ENCODE measurements at places on chromosomes 1 and 21.

DNA sequence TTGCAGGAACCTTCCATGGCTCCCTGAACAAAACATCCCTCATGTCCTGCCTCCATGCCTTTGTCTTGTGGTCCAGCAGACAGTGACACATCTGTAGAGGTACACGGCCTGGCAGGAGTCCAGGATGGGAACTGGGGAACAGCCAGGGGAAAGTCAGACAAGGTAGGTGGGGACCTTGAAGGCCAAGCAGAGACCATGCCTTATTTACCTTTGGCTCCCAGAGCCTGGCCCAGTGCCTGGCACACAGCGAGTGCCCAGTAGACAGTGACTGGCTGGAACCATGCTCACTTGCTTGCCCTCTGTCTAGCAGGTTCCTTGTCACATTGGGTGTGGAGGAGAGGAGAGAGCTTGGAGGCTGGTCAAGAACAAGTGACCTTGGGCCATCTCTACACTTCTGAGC lies 81.0 kb downstream of the BCAR3 start:
- no peak for DNase-seq

DNA sequence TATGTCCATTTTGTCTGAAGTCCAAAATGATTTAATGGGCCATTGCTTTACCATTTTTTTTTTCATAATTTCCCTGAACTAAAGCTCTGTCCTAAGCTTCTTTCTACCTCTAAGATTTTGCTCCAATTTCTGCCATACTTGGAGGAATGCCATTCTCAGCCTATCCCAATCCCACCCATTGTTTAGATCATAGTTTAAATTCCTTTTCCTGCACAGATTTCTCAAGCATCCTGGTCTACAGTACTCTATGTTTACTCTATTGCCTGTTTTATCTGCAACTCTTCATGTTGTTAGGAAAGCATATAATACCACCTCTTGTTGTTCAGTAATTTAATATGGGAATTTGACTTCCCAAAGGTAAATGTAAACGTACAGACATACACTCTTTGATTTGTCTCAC lies 30.8 kb downstream of the ADAMTS1 start:
- no peak for DNase-seq

DNA sequence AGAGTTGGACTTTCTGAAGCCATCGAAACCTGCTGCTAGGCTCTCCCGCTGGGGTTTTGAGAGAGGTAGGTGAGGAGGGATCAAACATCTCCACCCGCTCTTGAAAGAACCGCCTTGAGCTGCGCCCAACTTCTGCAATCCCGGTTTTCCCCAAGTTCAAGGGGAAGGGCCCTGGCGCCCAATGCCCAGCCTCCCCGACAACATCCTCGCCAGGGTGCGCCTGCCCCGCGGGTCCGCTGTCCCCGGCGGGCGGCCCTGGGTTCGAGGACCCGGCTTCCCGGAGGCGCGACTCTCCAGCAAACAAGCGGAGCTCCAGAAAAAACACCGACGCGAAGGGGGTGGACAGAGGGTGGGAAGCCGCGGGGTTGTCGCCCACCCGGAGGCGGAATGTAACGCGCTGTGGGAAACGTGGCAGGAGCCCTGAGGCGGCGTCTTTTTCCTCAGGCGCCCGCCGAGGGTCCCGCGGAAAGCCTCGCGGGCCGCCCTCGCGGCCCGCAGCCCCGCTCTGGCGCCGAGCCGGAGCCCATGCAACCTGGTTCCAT lies 607 bp downstream of the BTG3 start:
- no peak for DNase-seq

DNA sequence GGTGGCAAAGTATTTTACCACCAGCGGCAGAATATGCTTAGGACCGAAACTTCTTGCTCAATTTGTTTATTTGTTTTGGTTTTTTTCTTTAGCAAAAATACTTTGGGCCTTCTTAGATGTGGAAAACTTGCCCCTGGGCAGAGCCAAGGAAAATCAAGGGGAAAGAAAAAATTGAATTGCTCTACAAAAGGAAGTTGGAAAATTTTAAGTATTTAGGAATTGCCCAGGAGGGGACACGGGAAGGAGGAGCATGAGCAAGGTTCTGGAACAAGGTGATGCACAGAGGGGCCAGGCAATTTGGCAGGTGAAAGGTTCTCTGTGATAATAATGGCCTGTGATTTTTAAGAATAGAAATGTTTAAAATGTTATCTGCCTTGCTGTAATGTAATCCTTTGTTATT lies 28.6 kb downstream of the SGIP1 start:
- DNase-seq: no peak

DNA sequence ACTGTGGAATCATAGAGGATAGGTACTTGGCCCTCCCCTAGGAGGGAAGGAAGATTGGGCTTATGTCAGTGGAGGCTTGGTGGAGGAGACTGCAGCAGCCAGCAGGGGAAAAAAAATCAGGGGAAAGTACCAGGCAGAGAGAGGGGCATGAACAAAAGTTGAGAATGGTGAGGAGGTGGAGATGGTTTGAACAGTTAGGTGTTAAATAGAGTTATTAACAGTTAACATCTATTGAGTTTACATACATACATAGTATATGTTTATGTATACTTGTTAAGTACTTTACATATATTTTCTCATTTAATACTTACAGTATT lies 136.5 kb upstream of the HNRNPU start:
- no peak for DNase-seq

GRCh38 chr1:19680644-19681043 lies 16.0 kb downstream of the HTR6 start:
- DNase-seq: no peak

GRCh38 chr1:22169816-22170215 lies 26.9 kb upstream of the WNT4 start:
- no peak for DNase-seq

- DNase-seq: no peak
Observed at GRCh38 chr1:171515741-171516140, 30.4 kb downstream of the PRRC2C start.

GRCh38 chr1:151867765-151868411 lies 14.4 kb upstream of the THEM5 start:
- DNase-seq: no peak

DNA sequence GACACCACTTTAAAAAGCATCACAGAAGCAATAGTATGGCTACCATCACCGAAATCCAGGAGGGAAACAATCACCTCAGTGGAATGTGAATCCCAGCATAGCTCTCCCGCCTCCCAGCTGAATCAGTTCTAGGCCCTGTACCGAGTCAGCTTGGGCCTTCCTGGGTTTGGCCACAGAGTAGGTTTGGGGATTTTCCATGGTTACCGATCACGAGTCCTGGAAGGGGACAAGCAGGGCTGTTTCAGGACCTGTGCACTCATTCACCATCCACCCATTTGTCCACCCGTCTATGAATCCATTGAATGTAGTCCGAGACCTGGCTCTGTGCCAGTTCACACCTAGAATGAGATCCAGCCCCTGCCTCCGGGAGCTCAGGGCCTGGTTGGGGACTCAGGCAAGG lies 94.2 kb downstream of the ARHGEF10L start:
- no peak for DNase-seq

DNA sequence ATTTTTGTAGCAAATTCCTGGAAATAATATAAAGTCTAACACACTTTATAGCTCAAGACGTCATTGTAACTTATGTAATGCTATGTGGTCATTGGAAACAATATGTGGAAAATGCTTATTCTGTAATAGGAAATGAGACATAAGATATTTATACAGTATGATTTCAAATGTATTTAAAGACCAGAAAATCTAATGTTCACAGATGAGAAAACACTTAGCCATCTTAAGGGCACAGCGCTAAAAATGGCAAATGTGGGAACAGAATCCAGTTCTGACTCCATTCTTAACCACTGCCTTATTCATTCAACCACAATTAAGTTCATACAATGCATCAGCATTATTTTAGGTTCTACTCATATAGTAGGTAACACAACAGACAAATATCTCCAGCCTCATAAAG lies 12.5 kb downstream of the CSDE1 start:
- no peak for DNase-seq

GRCh38 chr1:175891783-175892309 lies 148.5 kb upstream of the TNR start:
- DNase-seq: no peak

- no peak for DNase-seq
Observed at GRCh38 chr1:114272593-114272992, 118.9 kb upstream of the SYT6 start.

DNA sequence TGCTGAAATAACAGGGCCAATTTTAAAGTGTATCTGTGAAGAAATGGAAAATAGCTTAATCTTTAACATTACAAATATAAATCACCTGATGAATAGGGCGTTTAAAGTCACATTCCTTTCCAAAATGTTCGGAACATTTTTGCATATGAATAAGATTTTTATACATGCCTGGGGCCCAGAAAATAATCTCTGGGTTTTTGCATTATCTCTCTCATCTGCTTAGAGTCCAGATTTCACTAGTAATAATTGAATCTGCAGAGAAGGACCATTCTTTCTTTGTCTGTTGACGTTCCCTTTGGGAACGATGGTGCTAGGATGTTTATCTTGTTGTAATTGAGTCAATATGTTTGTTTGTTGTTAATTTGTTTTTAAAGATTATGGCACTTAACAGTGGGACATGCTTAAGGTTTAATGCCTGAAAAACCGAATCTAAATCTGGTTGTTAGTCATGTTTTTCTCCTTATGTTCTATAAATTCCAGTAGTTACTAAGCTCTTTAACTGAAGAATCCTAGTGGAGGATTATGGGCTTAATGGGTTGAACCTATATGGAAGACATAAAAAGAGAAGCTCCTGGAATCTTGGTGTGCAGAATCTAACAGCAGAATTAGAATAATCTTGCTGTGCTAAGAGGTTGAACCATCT lies 140.6 kb downstream of the VPS13D start:
- no peak for DNase-seq

GRCh38 chr1:17890056-17890814 lies 135.1 kb downstream of the ACTL8 start:
- no peak for DNase-seq

DNA sequence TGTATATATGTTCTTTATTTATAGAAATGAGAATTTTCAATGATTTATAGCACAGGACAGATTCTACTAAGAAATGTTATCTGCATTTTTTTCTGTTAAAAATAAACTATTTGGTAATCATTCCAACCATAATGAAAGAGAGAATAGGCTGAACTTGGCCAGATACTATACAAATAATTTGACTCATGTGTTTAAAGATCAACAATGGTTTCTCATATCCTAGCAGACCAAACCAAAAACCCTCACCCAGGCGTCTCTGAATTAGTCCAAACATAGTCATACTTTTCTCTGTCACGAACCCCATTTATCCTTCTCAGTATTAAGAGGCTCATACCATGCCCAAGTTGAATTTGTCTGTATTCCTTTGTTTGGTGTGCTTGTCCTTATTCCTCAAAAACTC lies 40.3 kb downstream of the RPE65 start:
- no peak for DNase-seq

GRCh38 chr1:179779645-179780272 lies 36.7 kb downstream of the FAM163A start:
- DNase-seq: no peak

GRCh38 chr1:88891951-88892340 lies 579 bp upstream of the GTF2B start:
- no peak for DNase-seq

- no peak for DNase-seq
Observed at GRCh38 chr1:212691561-212692071, 8.0 kb downstream of the BATF3 start.

DNA sequence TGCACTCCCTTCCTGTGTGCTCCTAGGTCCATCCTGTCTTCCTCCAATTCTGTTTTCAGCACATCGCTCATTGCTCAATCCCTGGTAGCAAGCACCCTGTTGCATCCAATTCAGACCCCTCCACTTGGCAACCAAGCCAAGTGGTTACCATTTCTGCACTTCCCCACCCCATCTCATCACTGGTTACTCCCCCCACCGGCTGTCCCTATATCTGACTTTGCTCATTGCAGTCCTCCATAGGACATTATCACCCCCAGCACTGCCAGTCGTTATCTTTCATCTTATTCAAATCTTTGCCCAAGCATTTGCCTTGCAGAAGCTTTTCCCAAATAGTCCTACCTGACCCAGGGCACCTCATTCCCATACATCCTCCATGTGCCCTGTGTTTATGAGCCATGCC lies 2.1 kb upstream of the TMEM9 start:
- DNase-seq: no peak

All from NCI-H1694 (cell line).